ENCODE measurements at places on chromosomes 13 and 19.

DNA sequence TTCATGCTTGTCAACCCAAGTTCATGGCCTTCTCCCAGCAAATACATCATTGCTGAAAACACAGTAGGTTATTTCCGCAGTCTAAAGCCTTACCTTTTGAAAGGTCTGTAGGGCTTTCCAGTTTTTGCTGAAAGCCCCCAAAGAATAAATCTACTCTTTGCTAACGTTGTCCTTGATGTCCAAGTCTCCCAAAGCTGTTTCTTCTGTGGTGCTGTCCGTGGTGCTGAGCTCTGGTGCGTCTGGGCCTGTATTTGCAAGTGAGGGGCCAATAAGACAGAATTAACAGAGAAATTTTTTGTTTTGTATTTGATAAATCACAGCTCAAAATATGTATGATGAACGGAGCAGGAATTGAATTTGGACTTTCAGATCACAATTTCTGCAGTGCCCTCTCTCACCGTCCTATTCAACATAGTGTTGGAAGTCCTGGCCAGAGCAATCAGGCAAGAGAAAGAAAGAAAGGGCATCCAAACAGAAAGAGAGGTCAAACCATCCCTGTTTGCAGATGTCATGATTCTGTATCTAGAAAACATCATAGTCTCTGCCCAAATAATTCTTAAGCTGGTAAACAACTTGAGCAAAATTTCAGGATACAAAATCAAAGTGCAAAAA lies 9.8 kb upstream of the LGALS16 start:
- DNase-seq, result no peak

DNA sequence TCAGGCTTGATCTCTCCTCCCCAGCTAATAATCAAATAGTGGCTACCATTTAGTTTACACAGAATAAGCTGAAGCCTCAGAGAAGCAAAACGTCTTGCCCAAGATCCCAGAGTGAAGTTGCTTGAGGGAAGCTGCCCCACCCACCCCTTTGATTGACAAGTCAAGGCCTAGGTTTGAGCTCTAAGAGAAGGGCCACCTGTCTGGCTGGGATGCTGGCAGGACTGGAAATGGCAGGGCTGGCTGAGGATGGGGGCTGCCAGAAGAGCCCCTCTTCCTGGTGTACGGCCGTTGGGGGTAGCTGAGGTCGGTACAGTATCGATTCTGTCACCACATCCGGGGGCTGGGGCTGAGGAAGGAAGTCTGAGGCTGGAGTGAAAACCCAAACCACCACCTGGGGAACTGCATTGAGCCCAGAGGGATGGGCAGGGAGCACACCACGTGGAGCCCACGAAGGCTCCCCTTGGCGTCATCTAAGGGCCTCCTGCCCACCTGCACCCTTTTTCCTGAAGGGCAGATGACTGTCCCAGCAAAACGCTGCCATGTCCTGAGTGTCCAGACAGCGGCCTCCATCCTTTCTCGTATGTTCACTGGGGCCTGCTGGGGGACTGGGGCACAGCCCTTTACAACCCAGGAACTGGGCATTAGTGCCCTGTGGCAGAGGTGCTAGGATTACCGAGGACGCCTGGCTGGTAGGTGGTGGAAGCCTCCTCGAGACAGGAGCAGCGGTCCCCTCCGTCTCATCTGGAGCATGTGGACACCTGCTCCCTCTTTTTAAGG lies 1.4 kb upstream of the PRKD2 start:
- DNase-seq, result peak; percentile 15

DNA sequence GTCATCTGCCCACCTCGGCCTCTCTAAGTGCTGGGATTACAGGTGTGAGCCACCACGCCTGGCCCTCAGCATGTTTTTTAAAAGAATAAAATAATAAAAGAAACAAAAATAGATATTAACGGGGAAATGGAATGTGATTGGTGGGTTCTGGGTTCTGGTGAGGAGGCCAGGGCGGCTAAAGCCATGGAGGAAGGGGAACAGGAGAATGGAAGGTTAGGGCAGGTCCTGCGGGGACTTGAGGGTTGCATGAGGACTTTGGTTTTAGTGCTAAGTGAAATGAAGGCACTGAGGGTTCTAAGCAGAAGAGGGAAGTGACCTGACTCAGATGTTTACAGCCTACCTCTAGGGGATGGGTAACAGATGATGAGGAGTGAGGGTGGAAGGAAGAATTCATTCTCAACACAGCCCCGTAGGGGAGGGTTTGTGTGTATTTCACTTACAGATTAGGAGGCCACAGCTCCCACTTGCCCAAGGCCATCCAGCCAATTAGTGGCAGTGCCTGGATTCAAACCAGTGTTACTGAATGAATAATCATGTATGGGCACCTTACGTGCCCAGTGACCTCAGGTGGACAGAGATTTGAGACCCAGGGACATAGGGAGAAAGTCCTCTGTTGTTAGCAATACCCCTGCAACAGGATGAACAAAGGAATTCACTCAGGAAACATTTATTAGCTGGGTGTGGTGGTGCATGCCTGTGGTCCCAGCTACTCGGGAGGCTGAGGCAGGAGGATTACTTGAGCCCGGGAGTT lies 6.7 kb upstream of the MRPL4 start:
- DNase-seq, result no peak

- DNase-seq, result no peak
Observed at GRCh38 chr19:54002495-54003315, 11.3 kb downstream of the CACNG6 start.

DNA sequence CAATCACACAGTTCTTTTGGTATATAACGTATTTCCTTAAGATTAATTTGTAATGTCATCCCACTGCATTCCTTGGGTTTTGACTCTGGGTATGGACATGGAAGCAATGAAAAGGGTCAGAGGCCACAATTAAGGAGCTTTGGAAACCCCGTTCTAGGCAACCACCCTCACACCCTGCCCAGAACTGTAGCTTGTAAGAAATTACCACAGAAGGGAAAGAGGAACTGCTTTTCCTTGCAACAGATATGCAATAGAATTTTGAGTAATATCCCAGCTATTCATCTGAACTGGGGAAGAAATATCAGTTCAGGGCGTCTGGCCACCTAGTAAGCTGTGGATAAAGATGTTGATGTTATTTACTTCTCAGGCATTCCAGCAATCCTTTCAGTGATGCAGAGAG lies 985 bp upstream of the CLC start:
- no peak for DNase-seq

DNA sequence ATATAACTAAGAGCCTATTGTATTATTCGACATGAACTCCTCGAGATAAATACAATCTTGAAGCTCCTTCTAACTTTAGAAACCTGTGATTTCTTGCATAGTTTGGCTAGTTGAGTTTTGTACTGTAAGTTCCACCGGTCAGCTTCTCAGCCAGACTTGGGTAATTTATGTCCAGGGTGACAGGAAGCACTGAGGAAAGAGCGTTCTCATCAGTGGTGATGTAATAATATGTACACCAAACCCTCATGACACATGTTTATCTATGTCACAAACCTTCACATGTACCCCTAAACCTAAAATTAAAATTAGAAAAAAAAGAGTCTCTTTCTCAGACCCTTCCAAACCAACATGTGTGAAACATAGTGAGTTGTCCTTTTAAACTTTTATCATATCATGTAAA lies 205.7 kb downstream of the KCNRG start:
- no peak for DNase-seq

- DNase-seq, result no peak
Observed at GRCh38 chr19:34288381-34288780, 34.0 kb downstream of the GARRE1 start.

DNA sequence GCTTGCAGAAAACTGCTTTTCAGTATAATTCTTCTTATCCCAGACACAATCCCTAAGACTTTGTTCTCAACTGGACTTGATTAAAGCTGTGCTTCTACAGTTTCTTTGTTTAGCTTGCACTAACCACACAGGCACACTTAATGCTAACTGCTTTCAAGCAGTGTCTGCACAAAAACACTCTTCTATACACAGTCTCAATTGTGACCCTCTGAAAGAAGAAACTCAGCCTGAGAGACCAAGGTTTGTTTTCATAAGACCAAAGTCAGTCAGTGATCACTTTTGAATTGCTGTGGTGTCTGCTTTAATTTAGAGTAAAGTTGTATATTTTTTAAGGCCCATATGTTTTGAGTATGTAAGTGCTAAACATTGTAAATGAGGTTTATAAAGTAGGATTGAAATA lies 431.2 kb downstream of the KCTD12 start:
- DNase-seq, result no peak

DNA sequence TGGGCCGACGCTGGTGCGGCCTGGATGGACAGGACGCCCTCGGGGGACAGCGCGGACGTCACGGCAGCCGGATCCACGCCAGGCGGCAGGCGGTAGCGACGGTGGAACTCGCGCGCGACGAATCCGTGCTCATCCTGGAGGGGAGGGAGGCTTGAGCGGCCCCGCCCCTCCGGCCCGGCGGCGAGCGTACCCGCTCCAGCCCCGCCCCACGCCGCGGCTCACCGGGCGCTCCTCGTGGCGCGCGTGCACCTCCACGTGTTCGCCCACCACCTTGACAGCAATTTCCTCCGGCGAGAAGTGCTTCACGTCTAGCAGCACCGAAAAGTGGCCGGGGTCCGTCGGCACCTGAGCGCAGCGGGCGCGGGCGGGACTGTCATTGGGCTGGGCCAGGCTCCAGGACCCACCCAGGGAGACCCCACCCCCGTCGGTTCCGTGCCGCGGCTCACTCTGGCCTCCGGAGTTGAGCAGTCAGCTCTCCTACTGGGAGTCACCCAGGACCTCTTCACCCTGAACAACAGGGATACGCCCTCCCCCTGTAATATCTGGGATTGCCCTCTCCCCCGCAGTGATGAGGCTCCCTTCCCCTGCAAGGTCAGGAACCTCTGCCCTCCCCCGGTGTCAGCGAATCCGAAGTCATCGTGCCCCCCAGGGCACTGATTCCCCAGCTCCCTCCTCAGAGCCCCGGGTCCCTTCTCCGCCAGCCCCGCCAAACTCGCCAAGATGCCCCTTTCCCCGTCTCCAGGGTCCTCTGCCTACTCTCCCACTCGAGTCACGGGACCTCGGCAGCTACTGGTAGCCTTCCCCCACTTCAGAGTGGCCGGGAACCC lies 1.1 kb downstream of the HSPB6 start:
- peak; percentile 45 for DNase-seq

DNA sequence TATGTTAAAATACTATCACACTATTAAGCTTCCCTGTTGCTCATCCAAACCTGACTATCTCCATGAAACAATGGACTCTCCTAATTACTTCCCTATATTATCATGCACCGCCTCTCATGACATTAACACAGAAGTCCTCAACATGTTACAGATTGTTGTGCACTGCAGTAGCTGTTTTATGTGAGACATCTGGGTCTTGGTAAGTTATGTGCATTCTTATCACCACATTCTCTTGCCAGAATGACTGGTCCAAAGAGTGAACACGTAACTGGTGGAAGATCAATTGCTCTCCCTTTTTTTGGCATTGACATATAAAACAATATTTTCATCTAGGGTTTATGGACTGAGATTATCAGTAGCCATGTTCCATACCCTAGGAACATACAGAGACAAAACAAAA lies 59.4 kb downstream of the POSTN start:
- no peak for DNase-seq

- DNase-seq, result no peak
Observed at GRCh38 chr13:114231886-114232285, 2.8 kb upstream of the CDC16 start.

DNA sequence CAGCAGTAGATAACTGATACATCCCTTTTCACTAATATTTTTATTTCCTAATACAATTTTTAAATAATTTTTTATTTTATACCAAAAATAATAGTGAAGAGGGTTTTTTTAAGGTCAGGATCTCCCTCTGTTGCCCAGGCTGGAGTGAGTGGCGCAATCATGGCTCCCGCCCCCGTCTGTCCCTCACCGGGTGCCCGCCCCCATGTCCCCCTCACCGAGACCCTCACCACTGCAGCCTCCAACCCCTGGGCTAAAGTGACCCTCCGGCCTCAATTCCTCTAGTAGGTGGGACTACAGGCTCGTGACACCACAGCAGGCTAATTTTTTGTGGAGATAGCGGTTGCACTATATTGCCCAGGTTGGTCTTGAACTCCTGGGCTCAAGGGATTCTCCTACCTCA lies 17.8 kb upstream of the ZNF846 start:
- no peak for DNase-seq

DNA sequence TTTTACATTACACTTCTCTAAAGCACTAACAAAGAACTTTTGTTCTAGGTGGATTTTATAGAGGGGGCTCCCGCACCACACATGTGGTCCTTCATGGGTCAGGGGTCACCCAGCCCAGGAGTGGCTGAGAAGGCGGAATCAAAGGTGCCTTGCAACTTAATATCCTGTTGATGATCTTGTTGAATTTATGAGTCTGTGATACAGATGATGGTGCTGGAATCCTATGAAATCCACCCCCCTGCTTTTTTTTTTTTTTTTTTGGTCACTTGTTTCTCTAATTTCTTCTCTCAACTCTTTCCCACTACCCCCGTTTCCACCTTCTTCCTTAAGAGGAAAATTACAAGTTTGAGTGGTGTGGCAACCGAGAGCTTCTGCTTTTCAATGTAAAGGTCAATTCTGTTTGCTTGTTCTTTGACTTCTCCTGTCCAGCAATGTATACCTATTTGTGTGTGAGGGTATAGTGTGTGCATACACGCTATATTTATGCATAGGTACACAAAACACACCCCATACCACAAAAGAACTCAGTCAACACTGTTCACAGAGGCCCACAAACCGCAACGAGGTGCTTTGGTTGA lies 4.2 kb upstream of the ZIC2 start:
- no peak for DNase-seq

Data from stimulated activated CD4-positive, alpha-beta T cell treated with anti-CD3 and anti-CD28 coated beads, TNF-alpha, amount 100 ng/mL, for 4 hours (primary cell).